ENCODE measurements at places on chromosomes 11 and 22. TPM values are rescaled to one million over a fixed set of nuclear protein-coding genes. Genes with fewer than 3 reads are reported as not detected.

Gene SCN4B
- total RNA-seq, result 8.6 TPM

Gene MEI1
- 2.5 TPM for total RNA-seq

Gene CHRM1
- total RNA-seq, result 0.15 TPM

Gene FAM83F
- total RNA-seq, result 0.47 TPM

Gene ROBO4
- total RNA-seq, result 0.37 TPM

Gene MRGPRX3
- not detected for total RNA-seq

Gene TMEM132A
- 74.0 TPM for total RNA-seq

Gene MS4A2
- total RNA-seq, result 0.14 TPM

Gene ZNRF3
- total RNA-seq, result 13.7 TPM

Gene LRP4
- 1.5 TPM for total RNA-seq

Gene MRGPRX4
- 1.1 TPM for total RNA-seq

Gene CNGA4
- not detected for total RNA-seq

Gene SLC22A9
- total RNA-seq, result 0.25 TPM

Gene SLC22A6
- 0.19 TPM for total RNA-seq

Gene OR52A1
- total RNA-seq, result 0.21 TPM

Gene MS4A4A
- not detected for total RNA-seq

Gene PLA2G3
- 0.34 TPM for total RNA-seq

Gene APOBEC3H
- total RNA-seq, result not detected

Gene EPS8L2
- total RNA-seq, result 7.7 TPM

Gene CSRP3
- 0.24 TPM for total RNA-seq

Gene KIAA1671
- total RNA-seq, result 18.4 TPM

Gene OSBP2
- 6.5 TPM for total RNA-seq

Gene PARVA
- 5.8 TPM for total RNA-seq

Gene ANGPTL5
- 2.8 TPM for total RNA-seq

Gene SLC25A18
- total RNA-seq, result 1.1 TPM

Gene SLC22A12
- 0.62 TPM for total RNA-seq

Gene RABL2B
- total RNA-seq, result 18.1 TPM

Gene CDCA5
- 1.1 TPM for total RNA-seq

Gene ACRV1
- total RNA-seq, result 0.59 TPM

Gene GNG3
- 130 TPM for total RNA-seq

Gene FERMT3
- 1.8 TPM for total RNA-seq

Gene MIOX
- not detected for total RNA-seq

Gene CRYBA4
- not detected for total RNA-seq

Gene CYP2D6
- 0.66 TPM for total RNA-seq

Gene ISX
- 0.39 TPM for total RNA-seq

Gene DRD4
- total RNA-seq, result not detected

Gene PATE4
- 0.46 TPM for total RNA-seq

Gene PPFIA1
- total RNA-seq, result 135 TPM

Gene SSH3
- 1.0 TPM for total RNA-seq

Gene CXCR5
- 0.19 TPM for total RNA-seq

Gene KDM4E
- total RNA-seq, result 0.34 TPM

Gene OR5B21
- total RNA-seq, result not detected

Gene THAP12
- total RNA-seq, result 44.9 TPM

Gene MAP6
- total RNA-seq, result 0.31 TPM
